Activated effector memory CD4-positive, alpha-beta T cell treated with Interleukin-2 at 50 U/mL for 16 hours (primary cell): ENCODE measurements at places on chromosomes 4 and X.

DNA sequence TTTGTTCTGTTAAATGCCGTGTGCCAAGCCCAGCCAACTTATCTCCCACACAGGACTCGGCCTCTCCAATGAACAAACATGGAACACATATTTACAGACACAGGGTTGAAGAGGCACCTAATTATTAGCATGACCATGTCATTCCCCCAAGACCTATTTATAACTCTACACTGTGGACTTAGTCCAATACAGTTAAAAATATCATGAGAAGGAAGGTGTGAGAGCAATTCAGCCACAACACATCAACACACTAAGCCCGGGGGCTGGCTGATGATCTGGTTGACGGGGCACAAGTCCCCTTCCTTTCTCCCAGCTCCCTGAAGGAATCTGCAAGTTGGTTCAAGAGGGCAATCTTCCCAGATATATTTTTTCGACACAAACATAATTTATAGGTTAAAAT is 28.1 kb downstream of the MANBA start:
- DNase-seq = no peak

DNA sequence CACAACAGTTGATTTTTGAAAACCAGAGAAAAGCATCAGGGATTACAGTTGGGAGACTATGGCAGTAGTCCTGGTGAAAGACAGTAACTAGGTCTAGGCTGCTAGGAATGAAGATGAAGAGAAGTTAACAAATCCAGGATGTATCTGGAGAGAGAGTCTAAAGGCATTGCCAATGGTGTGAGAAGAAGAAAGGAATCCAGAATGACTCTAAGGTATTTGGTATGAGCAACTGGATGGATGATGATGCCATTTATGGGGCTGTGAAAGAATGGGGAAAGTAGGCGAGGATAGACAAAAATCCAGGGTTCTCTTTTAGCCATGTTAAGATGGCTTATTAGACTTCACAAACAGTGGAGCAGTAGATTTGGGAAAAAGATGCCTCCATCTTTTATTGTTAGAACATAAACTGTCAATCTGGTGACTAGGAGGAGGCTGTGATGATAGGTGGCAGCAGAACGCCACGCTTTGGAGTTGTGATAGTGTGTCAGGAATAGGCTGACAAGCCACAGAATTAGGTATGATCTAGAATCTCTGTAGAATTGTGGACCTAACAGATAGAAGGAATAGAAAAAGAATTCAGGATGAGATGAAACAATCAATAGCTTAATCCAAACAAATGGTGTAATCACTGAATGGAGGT is 27.3 kb upstream of the JADE1 start:
- peak; percentile 46 for DNase-seq

- no peak for DNase-seq
Observed at GRCh38 chr4:144300616-144301015, 160.1 kb upstream of the GYPA start.

- DNase-seq = no peak
Observed at GRCh38 chr4:142036795-142037583, 400.6 kb downstream of the IL15 start.
